ENCODE measurements at places on chromosomes 5 and 9.

DNA sequence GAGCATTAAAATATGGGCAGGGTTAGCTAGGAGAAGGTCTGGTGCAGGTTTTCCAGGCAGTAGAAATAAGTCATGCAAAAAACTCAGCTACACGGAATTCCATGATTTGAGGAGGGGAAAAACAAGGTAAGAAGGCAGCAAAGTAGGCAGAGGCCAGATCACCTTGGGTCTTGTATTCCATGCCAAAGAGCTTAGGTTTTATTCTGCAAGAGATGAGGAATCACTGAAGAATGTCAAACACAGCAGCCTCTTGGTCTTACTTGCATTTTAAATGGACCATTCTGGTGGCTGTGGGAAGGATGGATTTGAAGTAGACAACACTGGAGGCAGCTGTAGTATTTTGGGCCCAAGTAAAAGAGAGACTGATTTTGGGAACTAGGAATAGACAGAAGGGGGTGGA, 8.6 kb downstream of the TRPM3 start:
- no peak for DNase-seq

- DNase-seq = peak; percentile 66
Measured at GRCh38 chr9:34010979-34011378, 37.7 kb downstream of the UBAP2 start.

DNA sequence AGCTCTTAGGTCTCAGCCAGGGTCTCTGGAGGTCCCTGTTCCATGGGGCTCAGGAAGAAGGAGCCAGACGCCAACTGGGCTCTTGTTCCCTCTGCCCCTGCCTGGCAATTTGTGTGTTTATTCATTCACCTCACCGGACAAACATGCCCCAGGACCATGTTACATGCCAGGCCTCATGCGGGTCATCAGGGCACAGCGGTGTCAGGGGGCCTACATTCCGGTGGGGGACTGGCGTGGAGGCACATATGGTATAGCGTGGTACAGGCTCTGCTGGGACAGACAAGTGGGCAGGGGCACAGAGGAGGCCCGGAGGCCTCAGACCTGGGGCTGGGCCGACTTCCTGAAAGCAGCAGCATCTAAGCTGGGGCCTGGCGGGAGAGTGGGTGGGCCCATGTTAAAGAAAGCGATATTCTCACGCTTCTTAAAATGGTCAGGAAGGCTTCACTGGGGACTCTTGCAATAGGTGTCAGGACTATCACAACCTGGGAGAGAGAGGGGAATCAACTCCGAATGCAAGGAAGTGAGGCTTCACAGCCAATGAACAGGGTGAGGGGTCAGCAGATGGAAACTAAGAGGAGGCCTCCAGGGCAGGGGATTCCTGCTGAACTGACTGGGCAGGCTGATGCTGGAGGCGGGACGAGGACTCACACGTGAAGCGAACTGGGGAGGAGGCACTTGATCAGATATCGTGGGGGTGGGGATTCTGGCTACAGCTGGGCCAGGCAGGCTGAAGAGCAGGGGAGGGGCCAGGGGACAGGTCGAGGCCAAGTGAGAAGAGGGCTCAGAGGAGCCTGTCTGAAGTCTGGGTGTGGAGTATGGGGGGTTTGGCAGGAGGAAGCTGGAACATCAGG, 41.9 kb downstream of the NCS1 start:
- peak; percentile 58 for DNase-seq

DNA sequence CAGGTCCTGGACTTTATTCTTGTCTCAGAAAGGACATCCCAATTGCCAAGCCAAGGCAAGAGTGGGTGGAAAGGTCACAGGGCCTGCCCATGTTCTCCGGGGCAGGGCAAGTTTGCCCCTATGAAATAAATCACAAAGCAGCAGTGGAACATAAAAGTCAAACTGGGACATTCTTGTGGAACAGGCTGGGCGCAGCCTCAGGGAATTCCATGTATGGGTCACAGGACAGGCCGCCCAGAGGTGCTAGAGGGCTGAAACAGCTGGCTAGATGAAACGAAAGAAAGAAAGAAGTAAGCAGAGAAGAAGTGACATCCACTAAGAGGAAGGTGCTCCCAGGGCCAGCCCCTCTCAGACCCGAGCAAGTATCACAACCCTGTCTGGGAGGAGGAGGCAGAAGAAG, 219.1 kb upstream of the NFIL3 start:
- DNase-seq = no peak

GRCh38 chr5:59483971-59484472, 409.5 kb downstream of the PDE4D start:
- no peak for DNase-seq

- DNase-seq = no peak
Measured at GRCh38 chr9:128898845-128899565, 17.1 kb downstream of the LRRC8A start.

DNA sequence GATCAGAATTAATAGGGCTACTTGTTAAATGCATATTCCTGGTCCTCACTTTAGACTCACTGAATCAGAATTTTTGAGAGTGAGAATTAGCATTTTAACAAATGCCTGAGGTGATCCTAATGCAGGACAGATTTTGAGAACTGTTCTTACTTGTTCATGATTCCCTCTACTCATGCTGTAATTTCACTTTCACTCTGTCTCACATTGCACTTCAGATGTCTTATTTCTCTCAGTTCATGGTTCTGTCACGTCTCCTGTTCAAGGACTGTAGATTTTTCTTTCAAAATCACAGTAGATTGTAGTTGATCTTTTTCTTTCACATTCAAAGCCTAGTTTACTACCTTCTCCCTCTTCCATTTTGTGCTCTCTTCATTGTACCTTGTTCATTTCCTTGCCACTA, 54.3 kb downstream of the ADGRV1 start:
- DNase-seq = no peak

DNA sequence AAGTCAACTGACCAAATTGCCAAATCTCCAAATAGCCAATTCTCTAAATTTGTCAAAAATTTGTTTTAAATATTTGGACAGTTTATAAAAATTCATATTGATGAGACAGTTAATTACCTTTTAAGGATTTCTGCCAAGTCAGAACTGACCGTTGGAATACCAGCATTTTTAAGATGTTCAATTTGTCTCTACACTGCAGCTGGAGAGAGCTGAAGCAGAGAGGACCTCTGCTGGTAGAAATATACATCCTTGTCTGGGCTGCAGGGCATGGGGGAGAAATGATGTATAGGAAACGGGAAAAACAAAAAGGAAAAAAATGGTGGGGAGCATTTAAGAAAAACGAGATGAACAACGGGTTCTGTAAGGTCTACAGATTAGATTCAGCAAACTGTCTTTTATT, 16.8 kb downstream of the NR6A1 start:
- DNase-seq = no peak

DNA sequence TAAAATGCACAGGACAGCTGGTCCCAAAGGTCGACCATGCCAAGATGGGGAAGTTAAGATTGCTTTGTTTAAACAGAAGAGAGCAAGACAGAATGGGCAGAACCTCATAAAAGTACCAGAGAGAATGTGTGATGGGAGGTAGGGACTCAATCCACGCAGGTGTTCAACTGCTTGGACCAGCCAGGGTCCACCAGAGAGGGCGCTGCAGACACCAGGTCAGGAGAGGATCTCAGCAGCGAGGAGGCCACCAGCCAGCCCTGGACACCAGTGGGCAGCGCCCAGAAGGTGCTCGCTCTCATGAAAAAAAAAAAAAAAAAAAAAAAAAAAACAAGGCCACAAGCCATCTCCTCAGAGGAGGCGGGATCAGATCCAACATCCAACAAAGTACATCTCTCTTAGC, 81.8 kb downstream of the SHC3 start:
- no peak for DNase-seq

DNA sequence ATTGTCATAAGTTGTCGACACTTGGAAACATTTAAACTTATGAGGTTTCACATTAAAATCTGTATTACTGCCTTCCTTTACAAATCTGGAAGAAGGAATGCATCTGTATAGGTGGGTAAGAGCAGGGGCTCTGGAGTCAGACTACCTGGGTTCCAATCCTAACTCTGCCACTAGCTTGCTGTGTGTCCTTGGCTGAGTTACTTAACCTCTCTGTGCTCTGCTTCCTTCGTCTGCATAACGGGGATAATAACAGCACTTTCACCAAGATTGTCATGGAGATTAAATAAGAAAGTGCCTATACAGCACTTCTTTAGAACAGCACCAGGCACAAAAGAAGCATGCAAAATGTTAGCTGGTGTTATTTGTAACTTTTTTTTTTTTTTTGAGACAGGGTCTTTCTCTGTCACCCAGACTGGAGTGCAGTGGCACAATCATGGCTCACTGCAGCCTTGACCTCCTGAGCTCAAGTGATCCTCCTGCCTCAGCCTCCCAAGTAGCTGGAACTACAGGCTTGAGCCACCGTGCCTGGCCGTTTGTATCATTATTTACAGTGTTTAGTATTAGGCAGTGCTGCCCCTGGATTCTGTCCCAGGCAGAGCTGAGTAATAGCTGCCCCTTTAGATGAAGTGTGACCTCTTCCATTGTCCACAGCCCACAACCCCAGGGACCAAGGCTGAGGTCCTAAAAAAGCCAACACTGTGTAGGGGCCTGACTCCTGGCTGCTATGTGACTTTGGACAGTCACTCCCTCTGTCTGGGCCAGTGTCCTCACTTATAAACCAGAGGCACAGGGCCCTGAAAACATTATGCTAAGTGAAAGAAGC, 25.4 kb upstream of the TTLL11 start:
- DNase-seq = no peak

DNA sequence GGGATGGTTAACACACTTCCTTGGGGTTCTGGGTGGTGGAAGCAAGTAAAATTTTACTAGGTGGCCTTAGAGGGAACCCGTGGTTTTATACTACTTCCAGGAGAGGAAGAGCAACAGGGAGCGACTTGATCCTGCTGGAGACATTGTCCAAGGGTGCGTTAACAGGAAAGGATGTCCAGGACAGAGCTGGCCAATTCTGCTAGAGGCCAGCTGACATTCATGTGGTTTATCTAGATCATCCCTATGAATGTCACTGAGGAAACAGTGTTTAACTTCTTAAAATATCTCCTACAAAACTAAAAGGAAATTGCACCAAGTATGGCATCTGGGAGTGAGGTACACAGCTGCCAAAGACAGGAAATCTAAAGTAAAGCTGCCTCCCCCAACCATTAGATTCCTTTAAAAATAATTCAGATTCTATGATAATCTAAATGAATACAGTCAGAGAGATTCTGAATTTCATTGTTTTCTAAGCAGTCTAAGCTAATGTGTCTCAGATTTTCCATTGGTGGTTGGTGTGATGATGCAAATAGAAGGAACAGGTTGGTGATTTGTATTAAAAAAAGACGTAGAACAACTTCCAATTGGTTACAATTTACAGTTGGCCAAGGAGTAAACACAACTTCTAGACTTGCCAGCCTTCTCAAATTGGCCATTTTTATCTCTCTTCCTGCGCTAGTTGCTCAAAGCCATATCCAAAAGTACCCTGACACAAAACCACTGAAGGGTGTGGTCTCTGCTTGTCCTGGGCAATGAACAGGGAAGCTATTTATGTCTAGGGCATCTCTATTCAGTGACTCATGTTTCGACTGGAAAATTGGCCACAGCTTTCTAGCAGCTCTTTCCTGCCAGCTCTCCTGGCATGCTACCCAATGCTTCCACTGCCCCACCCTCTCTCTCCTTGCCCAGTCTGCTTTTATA, 574.7 kb upstream of the MEF2C start:
- DNase-seq = no peak

Data from hematopoietic multipotent progenitor cell treated with erythropoietin and hydrocortisone succinate and interleukin-3 and kit ligand, for 17 days (in vitro differentiated cells).